ENCODE measurements at places on chromosomes 11 and 22.

DNA sequence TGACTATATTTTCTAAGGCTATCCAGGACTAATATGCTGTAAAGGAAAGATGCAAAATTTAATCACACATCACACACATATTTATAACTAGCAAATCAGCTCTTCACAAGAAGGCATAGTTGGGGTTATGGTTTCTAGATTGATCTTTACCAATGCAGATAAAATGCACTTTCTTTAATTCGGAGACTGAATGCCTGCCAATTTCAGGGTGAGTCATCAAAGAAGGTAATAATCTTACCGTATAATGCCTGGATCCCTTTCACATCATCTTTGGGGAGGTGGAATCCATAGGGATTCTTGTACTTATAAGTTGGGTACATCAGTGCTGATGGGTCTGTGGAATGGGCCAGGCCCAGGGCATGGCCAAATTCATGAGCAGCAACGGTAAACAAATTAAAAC, 16.4 kb downstream of the MMP20 start:
- no peak for DNase-seq

- no peak for DNase-seq
These were observed 561.6 kb downstream of the BUD13 start for GRCh38 chr11:116211147-116211546.

DNA sequence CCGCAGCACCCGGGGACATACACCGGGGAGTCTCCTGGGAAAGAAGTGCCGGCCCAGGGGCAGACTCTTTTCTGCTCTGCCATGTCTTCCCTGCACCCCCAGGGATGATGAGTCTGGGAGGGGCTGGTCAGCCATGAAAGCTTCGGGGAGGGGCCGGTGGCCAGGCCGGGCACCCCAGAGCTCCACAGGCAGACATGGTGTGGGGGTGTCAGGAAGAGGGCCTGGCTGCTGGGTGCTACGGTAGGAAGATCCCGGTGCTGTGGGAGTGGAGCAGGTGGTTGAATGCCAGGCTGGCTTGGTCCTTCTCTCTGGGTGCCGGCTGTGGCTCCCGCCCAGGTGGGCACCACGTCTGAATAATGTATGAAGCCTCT, 17.4 kb downstream of the LSP1 start:
- no peak for DNase-seq

DNA sequence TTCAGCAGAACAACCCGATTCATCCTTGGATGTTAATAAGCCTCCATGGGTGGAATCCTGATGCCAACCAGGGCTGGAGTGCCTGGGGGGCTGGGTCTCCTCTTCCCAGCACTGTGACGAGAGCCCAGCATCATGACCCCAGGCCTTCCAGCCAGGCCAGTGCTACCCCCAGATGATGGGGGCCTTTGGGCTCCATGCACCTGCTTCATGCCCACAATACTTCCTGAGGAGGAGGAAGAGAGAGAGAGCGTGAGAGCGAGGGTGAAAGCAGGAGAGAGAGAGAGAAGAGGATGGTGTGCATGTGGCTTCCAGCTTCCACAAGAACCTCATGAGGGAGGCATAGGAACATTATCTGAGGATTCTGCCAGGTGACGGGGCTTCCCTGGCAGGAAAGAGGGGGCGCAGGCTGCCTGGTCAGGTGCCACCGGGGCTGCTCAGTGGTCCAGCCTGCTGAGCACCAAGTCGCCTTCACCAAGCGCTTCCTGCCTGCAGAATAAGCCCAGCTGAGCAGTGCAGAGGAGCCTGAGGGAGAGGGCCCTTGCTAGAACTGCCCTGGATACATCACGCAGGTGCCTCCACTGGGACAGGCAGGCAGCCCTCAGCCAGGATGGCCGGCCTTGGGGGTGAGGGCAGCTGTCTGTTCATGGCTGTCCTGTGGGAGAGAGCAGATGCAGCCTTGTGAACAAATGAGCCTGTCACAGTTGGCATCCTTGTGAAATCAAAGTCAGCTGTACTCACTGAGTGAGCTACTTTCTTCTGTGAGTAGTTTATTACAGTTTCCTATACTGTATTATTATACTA, 243.3 kb upstream of the B3GAT1 start:
- no peak for DNase-seq

GRCh38 chr11:69985641-69986439, 92.3 kb upstream of the ANO1 start:
- no peak for DNase-seq

- no peak for DNase-seq
These were observed 1.1 kb upstream of the CD248 start for GRCh38 chr11:66317723-66318599.

GRCh38 chr11:11403763-11404725, 51.0 kb upstream of the CSNK2A3 start:
- no peak for DNase-seq

GRCh38 chr11:26522912-26523610, 49.0 kb downstream of the MUC15 start:
- DNase-seq, result no peak

DNA sequence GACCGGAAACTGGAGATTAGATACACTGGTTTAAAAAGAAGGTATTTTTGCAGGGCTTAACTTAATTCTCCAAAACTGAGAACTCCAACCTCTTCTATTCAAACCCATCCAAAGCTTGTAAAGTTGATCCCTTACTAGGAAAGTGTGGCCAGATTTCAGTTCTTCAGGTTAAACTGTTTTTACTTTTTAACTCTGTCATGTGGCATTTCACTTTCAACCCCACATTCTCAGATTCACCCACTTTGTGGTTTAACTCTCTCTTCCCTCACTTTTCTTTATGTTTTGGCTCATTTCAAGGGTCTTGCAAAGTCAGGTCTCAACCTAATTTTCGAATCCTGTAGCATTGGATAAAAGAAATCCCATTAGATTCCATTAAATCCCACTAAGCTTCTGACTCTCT, 75.4 kb downstream of the MPPED2 start:
- no peak for DNase-seq

- DNase-seq, result no peak
These were observed 72.6 kb upstream of the PARVG start for GRCh38 chr22:44108076-44108475.

DNA sequence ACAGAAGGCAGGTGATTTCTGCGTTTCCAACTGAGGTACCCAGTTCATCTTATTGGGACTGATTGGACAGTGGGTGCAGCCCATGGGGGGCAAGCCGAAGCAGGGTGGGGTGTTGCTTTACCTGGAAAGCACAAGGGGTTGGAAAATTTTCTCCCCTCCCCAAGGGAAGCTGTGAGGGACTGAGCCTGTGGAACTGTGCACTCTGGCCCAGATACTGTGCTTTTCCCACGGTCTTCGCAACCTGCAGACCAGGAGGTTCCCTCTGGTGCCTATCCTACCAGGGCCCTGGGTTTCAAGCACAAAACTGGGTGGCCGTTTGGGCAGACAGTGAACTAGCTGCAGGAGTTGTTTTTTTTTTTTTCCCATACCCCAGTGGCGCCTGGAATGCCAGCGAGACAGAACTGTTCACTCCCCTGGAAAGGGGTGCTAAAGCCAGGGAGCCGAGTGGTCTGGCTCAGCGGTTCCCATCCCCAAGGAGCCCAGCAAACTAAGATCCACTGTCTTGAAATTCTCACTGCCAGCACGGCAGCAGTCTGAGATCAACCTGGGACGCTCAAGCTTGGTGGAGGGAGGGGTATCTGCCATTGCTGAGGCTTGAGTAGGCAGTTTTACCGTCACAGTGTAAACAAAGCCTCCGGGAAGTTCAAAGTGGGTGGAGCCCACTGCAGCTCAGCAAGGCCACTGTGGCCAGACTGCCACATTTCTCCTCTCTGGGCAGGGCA, 97.2 kb downstream of the JRKL start:
- no peak for DNase-seq

- no peak for DNase-seq
These were observed 47.6 kb upstream of the TEAD1 start for GRCh38 chr11:12626616-12627015.

DNA sequence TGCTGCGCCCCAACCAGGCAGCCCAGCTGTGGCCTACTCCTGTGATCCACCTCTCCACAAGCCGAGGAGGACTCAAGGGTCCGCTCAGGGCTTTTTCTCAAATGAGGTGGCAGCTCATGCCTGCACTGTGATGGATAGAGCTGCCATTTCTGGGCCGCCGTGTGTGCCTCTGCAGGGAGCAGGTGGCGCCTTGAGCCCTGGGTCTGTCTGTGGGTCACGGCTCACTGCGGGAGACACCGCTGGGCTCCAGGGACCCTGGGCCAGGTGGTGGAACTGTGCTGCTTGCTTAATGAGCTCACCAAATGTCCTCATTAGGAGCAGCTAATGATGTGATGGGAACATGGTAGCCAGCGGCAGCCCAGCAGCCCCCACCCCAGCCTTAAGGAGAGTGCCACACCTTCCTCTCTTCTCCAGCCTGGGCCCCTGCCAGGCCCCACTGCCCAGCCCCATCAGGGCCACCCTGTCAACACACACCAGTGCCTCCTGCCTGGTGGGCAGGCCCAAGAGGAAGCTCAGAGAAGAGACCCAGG, 50.8 kb downstream of the DHCR7 start:
- DNase-seq, result no peak

Measured in activated naive CD4-positive, alpha-beta T cell treated with anti-CD3 and anti-CD28 coated beads, Interleukin-2, amount 50 U/mL, for 16 hours (primary cell).